ENCODE measurements at places on chromosomes 2 and 18.

DNA sequence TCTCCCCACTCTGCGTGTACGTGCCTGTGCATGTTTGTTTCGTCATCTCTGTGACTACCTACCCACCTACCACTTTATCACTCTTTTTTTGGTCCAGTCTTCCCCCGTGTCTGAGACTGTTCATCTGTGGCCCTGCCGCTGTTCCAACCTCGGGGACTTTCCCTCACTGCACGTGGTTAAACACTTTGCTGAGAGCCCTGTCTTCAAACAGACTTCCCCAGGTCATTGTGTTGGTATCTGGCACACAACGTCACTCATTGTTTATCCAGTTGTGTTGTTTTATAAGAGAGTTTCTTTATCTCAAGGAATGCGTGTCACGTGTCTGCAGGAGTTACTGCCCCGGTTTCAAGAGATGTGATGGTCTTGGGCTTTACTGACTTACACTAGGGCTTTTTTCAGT is 262.0 kb upstream of the RASGRP3 start:
- no peak for DNase-seq

GRCh38 chr2:223084873-223085272 is 32.9 kb downstream of the KCNE4 start:
- no peak for DNase-seq

DNA sequence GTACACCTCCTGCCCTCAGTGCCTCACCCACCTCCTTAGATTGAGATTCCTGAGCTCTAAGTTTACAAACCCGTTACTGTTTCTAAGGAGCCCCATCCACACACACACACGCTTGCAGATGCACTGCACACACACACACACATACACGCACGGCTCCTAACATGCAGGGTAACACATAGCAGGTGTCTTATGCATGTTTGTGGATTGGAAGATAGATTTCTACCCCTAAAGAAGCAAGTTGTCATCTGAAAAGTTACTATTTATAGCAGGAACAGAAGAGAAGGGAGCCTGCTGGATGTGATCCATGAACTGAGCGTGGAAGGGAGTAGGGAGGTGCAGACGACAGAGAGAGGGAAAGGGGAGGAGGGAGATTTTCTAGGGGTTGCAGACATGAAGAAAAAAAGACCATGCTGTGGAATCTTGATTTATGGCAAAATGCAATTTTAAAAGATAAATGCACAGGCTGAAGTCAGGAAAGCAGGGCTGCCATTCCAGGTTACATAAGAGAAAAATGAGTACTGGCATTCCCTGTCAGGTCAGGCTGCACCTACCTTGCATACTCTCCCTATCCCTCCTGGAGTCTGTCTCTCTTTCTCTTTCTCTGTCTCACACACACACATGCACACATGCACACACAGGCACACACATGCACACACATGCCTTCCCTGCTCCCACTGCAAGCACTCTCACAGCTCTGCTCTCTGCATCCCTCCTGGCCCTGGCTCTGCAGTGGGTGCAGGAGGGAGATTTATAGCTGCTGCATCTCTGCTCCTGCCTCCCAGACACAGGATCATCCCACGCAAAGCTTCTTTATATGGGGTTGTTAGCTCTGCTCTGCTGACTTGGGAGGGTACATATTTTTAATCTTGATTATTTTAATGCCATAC is 192.6 kb upstream of the MYT1L start:
- no peak for DNase-seq

- DNase-seq: no peak
These were observed 559.3 kb upstream of the ID2 start for GRCh38 chr2:8122520-8122919.

GRCh38 chr2:68807821-68808266 is 63.4 kb downstream of the BMP10 start:
- DNase-seq: no peak

- DNase-seq: no peak
These were observed 5.9 kb downstream of the ASXL3 start for GRCh38 chr18:33583901-33584300.

- no peak for DNase-seq
These were observed 58.4 kb downstream of the ITGB1BP1 start for GRCh38 chr2:9364791-9365497.

DNA sequence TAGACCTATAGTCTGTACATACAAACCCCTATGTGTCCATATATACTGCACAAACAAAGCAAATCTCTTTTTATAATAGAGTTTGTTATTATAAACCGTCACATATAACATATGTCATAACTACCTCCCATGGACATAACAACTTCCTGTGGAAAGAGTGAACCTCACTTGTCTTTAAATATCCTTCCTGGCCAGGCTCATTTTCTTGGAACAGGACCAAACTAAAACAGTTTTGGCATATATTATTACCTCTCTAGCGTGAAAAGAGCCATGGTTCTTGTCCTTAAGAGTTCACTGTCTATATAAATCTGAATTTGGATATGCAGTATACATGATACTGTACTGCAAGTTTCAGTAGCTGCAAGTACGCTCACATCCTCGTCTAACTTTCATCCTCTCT is 28.3 kb upstream of the DNAJC27 start:
- no peak for DNase-seq

DNA sequence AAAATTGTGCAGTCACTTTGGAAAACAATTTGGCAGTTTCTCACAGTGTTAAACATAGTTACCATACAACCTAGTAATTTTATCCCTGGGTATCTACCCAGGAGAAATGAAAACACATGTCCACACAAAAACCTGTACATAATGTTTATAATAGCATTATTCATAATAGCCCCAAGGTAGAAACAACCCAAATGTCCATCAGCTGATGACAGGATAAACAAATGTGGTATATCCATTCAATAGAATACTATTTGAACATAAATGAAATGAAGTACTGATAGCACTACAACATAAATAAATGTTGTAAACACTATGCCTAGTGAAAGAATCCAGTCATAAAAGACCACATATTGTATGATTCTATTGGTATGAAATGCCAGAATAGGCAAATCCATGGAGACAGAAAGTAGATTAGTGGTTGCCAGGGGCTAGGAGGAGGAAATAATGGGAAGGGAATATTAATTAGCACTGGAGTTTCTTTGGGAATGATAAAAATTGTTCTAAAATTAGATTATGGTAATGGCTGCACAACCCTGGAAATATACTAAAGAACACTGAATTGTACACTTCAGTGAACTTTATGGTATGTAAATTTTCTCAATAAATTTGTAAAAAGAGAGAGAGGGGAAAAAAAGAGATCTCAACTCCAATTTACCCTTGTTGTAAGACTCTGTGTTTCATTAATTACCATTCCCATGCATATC is 20.8 kb upstream of the VIT start:
- DNase-seq: no peak

DNA sequence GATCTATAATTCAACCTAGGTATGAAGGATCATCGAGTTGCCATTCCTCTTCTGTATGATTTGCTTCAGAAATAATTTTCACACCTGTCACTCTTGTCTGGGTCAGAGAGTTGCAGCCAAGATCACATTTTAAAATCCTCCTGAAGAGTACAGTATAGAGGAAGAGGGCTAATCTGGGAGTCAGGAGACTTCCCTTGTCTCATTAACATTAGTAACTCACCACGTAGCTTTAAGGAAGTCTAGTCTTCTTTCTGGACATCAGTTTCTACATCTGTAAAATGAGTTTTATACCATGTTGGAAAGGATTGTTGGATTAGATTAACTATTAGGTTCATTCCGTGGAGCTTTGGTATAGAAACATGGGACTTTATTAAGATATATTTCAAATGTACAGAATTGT is 109.4 kb downstream of the TDRD15 start:
- no peak for DNase-seq

DNA sequence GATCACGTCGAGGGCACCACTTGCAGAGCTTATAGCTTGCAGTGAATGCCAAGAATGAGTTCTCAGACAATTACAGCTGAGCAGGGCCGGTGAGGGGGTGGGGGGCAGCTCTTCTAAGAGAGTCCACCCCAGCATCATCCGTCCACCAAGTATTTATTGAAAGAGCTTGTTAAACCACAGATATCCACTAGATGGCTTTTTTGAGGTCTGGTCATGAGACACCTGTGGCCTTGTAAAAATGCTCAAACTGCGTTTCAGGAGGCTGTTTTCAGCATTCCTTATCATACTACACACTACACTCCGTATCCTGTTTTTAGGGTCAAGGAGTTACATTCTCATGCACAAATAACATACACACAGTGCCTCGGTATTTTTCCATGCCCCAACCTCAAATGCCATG is 51.5 kb downstream of the DNAJC10 start:
- no peak for DNase-seq

- DNase-seq: no peak
These were observed 499.0 kb downstream of the TMX3 start for GRCh38 chr18:68215931-68216330.

GRCh38 chr2:239772721-239773120 is 252.4 kb downstream of the NDUFA10 start:
- DNase-seq: no peak

GRCh38 chr2:168495524-168495923 is 39.5 kb downstream of the CERS6 start:
- no peak for DNase-seq
